ENCODE measurements at places on chromosomes 11 and 22.

- DNase-seq: no peak
Observed at GRCh38 chr11:74950374-74950969, 1.4 kb downstream of the SPCS2 start.

GRCh38 chr11:115660030-115660805 is 156.0 kb upstream of the CADM1 start:
- DNase-seq: peak; percentile 22

DNA sequence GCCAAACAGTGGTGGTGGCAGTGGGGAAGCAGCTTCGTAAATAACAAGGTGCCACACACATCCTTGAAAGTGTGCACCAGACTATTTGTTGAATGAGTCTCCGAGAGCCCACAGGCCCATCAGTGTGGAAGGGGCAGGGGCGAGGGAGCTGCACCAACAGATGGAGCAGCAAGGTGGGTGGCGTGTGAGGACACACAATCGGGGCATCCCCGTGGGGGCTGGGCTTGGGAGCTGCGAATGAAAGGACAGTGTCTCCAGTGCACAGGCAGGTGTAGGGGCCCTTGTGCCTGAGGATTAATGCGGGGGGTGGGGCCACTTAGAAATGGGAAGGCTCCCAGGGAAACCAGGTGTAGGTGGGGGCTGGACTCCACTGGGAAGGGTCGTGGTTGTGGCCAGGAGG is 2.8 kb downstream of the NRXN2 start:
- no peak for DNase-seq

- DNase-seq: no peak
Observed at GRCh38 chr11:9038541-9038940, 34.7 kb upstream of the NRIP3 start.

DNA sequence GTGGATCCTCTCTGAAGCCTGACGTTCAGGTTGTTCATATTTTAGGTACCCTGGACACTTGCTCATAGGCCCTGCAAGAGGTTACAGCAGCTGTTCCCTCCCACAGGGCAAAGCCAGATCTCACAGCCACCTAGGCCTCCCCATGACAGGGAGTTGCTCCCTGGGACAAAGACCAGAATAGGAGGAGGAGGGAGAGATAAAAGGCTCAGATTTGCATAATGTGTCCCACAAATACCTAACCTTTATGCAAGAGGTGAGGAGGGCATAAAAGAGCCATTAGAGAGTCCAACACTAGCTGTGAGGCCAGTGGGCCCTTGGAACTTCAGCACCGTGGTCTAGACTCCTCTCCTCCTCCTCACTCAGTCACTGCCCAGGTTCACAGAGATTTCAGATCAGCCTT is 33.8 kb downstream of the ZNF280B start:
- DNase-seq: no peak

DNA sequence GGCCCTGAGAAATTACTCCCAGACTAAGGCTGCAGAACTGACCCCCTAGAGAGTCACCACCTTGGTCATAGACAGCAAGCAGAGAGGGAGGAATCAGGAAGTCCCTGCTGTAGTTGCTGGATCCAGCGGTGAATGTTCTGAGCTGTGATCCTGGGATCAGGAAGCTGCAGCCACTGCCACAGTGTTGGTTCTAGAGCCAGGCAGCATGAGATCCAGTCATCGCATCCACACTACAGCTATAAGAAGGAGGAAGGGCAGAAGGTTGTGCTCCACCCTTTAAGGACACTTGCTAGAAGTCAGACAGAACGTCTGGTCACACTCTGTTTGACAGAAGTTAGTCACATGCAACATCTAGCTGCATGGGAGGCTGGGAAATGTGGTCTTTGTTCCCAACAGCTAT is 104.7 kb upstream of the OR4B1 start:
- DNase-seq: no peak

GRCh38 chr22:30909306-30909705 is 59.3 kb downstream of the MORC2 start:
- no peak for DNase-seq

- no peak for DNase-seq
Observed at GRCh38 chr11:45651841-45652749, 13.3 kb downstream of the CHST1 start.

- DNase-seq: no peak
Observed at GRCh38 chr11:134398079-134398444, 14.0 kb downstream of the B3GAT1 start.

DNA sequence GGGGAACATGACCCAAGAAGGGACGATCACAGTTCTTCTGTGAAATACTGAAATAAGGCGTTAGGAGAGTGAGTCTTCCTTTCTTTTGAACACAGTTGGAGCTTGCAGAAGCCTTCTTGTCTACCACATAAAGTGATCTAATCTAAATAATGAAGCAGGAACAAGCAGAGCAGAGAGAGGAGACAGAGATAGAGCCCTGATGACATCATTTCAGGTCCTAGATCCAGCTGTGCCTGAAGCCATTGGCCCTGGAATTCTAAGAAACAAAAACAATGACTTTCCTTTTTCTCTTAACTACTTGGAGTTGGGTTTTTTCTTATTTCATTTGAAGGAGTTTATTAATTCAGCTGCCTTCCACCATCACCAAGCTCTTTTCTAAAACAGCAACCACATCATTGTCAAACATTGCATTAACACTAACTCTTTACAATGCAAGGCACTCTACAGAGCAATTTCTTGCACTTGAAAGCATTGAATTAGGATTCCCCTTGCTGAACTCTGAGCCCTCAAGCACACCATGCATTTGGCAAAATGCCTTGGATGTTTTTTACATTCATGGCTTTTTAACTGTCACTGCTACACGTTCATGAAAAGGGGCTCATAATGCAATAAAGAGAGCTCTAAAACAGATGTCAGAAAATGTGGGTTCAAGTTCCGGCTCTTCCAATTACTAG is 117.2 kb upstream of the TIMP3 start:
- no peak for DNase-seq

DNA sequence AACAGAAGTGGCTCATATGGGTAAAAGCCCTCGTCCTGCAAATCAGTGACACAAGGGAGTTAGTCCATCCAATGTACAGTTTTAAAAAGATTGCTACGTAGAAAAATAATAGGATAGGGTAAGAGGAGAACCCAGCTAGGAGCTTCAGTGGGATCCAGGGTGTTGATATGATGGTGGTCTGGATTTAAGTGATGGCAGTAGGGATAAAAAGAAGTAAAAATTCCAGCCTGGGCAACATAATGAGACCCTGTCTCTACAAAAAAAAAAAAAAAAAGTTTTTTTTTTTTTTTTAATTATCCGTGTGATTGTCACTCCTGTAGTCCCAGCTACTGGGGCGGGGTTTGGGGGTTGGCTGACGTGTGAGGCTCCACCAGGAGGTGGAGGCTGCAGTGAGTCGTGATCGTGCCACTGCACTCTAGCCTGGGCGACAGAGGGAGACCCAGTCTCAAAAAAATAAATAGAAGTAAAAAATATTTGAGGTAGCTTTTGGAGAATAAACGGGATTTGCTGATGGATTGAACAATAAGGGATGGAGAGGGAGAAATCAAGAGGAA is 7.0 kb upstream of the L3MBTL2 start:
- no peak for DNase-seq

DNA sequence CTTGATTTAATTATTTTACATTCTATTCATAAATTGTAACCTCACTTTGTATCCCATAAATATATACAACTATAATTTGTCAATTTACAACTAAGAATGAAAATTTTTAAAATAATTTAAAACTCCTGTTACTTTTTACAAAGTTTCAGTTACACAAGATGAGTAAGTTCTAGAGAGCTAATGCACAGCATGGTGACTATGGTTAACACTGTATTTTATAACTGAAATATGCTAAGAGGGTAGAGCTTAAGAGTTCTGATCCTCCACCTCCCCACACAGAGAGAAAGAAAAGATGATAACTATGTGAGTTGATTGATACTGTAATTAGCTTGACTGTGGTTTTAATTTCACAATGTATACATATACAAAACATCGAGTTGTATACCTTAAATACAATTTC is 412.5 kb upstream of the DDI1 start:
- DNase-seq: no peak

- DNase-seq: no peak
Observed at GRCh38 chr11:122248131-122248530, 132.1 kb upstream of the BLID start.

GRCh38 chr11:76329084-76329648 is 51.8 kb downstream of the THAP12 start:
- no peak for DNase-seq

- DNase-seq: no peak
Observed at GRCh38 chr11:100501450-100501849, 185.6 kb upstream of the ARHGAP42 start.

GRCh38 chr11:69000831-69001242 is 12.2 kb downstream of the MRGPRF start:
- DNase-seq: peak; percentile 39

GRCh38 chr11:65501472-65502273 is 2.8 kb downstream of the MALAT1 start:
- DNase-seq: no peak

DNA sequence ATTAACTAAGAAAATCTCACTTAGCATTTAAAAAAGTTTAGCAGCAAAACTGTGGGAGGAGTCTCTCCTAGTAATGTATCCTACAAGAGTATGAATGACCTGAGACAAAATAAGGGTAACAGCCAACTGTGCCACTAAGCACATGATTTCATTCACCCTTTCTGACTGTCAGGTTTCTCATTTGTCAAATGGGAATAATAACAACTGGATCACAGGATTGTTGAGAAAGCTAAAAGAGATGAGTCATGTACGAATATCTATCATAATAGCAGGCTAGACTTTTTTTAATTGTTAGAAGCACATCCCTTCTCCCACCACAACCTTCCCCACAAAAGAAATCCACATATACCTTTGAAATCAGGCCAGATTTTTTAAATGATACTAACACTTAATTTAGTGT is 39.5 kb downstream of the MTMR2 start:
- DNase-seq: peak; percentile 26

DNA sequence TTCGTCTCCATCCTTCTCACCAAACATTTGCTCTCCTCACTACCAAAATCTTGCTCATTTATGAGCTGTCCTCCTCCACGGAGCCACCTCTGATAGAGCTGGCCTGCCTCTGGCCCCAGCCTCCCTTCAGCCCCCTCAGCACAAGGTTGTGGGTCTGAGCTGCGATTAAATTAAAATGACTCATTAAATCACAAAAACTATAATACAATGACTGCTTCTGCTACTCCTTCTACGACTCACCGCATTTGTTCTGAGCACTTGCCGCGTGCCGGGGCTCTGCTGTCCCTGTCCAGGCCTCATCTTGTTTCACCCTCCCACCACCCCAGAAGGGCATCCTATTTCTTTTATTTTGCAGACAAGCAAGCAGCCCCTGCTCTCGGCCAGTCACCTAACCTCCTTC is 49.2 kb upstream of the TIMP3 start:
- DNase-seq: no peak

DNA sequence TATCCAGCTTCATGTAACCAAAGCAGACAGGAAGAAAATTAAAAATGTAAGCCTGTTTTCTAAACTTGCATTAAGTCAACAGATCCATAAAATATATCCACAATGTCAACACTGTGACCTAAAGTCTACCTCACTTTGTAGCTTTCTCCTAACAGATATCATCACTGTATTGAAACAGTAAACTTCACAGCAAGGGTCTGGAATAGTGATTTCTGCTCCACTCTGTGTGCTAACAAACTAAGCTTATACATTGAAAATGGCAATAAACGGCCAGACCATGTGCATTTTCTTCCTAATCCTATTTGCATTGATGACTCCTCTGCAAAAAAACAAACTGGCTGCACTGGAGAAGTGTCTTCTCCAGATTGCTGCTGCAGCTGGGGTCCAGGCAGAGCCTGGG is 26.8 kb downstream of the CADM1 start:
- no peak for DNase-seq

DNA sequence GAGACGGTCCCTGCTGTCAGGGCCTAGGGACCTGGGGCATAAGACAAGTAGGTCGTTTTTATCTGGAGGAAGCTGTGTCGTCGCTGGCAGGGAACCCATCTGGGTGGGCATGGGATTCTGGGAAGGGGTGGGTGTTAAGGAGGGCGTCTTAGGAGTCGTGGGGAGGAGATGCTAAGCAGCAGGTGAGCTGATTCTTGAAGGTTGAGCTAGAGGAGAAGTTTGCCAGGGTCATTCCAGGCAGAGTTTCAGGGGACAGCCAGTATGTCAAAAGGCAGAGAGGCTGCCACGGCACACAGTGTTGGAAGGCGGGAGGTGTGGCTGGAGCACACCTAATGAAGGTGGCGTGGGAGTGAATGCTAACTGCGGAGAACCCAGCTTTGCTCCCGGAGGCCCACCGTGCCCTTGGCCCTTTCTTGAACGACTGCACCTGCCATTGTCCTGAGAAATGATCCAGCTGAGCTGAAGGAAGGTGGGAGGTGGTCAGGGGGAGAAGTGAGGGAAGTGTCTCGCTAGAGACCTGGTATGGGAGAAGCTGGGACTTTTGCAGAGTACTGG is 1.3 kb downstream of the FAM118A start:
- no peak for DNase-seq

- no peak for DNase-seq
Observed at GRCh38 chr22:34592123-34592740, 473.7 kb upstream of the ISX start.

DNA sequence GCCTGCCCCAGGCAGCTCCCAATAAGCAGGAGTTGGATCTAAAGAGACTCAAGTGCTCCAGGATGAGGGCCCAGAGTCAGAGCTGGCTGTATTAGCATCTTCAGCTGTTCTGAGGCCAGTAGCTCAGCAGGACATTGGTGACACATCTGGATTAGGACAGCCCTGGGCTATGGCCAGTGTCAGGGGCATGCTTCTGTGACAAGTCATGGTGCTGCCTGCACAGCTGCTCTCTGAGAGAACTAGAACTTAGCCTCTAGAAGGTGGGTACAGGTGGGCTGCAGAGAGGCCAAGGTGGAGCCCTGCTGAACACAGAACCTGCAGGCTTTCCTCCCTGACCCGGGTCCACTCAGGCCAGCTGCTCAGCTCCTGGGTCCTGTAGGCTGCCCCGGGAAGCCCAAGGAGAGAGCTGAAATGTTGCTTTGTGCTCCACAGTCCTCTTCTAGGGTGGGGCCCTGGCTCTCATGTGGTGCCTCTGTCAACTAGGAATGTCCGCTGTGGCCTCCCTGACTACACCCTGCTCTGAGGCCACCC is 426.9 kb downstream of the SOX6 start:
- DNase-seq: no peak

GRCh38 chr11:41118521-41118920 is 340.9 kb downstream of the LRRC4C start:
- DNase-seq: no peak

- DNase-seq: peak; percentile 21
Observed at GRCh38 chr11:77705195-77705875, 67.7 kb upstream of the CLNS1A start.

- DNase-seq: no peak
Observed at GRCh38 chr11:86047275-86047991, 21.5 kb downstream of the PICALM start.

- no peak for DNase-seq
Observed at GRCh38 chr11:21053466-21053865, 384.1 kb downstream of the NELL1 start.

Measured in kidney capillary endothelial cell (primary cell).